ENCODE measurements at places on chromosomes 3 and 15.
A peak's percentile ranks its signal among the peaks of the same experiment; 100 is the strongest.

- peak; percentile 61 for DNase-seq
Observed at GRCh38 chr3:167859610-167860009, 124.1 kb downstream of the SERPINI1 start.

- no peak for DNase-seq
Observed at GRCh38 chr3:99669879-99670555, 31.6 kb downstream of the COL8A1 start.

DNA sequence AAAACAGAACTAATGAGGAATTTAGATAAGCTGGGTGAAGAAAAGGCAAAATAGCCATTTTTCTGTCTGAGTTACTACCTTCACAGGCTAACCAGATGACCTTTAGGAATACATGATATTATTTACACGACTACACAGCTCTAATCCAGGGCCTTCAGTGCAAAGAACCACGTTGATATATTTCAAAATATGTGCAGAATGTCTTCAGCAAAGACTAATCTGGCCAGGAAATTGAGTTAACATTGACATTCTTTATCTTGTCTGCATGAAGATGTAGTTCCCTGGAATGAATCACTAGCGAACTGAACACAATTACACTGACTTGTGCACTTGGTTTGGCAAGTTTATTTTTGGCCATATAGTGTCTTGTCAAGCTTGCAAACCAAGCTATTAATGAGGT lies 41.5 kb downstream of the PDHB start:
- DNase-seq = no peak

DNA sequence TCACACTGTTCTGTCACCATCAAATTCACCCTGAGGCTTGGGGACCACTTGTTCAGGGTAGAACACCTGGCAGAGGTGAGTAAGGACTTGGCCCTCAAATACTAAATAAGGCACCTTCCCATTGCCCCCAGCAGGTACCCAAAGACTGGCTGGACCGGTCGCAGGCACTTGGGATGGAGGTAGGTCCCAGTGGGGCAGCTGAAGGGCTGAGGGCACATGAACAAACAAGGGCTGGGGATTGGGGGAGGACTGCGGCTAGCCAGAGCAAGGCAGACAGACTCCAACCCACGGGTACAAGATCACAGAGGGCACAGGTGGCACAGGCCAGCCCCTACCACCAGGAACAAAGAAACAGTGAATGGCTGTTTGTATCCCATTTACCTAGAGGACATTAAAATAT lies 1.9 kb downstream of the MRPS25 start:
- DNase-seq = no peak

DNA sequence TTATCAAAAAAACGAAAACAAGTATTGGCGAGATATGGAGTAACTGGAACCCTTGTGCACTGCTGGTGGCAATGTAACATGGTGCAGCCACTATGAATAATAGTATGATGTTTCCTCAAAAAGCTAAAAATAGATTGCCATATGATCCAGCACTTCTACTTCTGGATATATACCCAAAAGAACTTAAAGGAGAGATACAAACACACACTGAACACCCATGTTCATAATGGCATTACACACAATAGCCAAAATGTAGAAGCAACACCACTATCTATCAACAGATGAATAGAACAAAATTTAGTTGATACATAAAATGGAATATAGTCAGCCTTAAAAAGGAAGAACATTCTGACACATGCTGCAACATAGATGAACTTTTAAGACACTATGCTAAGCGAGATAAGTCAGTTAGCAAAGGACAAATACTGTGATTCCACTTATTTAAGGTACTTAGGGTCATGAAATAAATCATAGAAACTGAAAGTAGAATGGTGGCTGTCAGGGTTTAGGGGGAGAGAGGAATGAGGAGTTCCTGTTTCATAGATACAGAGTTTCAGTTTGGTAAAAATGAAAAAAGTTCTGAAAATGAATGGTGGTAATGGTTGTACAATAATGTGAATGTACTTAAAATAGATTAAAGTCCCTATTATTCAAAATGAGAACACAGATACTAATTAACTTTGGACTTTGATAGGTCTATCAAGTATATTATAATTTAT lies 59.4 kb upstream of the IMPG2 start:
- peak; percentile 81 for DNase-seq

- DNase-seq = no peak
Observed at GRCh38 chr15:88800026-88800425, 3.2 kb upstream of the ACAN start.

- DNase-seq = no peak
Observed at GRCh38 chr15:33078607-33079006, 115.9 kb downstream of the FMN1 start.

DNA sequence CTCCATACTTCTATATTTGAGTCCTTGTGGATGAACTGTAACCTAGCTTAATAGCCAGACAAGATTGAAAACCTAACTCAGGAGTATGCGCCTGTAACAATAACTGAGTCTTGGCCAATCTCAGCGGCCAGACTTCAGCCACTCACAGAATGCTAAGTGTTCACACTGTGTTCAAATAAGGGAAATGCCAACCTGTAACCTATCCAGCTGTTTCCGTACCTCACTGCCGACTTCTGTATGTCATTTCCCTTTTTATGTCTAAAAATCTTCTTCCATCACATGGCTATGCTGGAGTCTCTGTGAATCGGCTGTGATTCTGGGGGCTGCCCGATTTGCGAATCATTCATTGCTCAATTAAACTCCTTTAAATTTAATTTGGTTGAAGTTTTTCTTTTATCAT lies 169.2 kb downstream of the NFKBIZ start:
- peak; percentile 30 for DNase-seq

DNA sequence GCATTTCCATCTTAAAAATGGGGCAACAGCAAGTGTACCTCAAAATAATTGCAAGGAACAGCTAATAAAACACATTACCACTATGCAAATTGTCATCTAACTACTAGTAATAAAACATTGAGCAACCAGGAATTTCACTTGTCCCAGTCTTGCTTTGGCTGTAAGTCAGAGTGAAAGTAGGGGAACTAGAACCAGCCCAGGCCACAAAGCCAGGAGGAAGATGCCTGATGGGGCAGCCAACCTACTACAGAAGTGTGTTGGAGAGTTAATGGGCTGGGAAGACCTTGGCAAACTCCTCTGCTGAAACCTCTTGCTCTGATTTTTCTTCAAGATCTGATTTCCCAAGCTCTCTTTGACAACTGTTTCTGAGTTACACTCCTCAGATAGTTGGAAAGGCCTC lies 40.2 kb upstream of the LPP start:
- DNase-seq = peak; percentile 63

DNA sequence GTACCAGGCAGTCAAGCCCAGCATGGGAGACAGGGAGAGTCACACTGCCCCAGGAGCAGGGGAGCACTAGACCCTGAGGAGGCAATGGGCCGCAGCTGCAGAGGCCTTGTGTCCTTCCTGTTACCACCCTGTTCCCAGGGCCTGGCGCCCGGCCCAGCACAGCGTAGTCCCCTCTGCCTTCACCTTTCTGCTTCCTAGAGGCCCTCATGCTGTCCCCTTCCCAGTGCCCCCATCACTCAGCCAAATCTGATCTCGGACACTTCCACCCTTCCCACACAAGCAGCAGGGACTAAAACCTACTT lies 6.9 kb upstream of the TBC1D2B start:
- no peak for DNase-seq

- DNase-seq = no peak
Observed at GRCh38 chr15:63915873-63916771, 82.4 kb upstream of the HERC1 start.

GRCh38 chr15:80596521-80596976 lies 98.6 kb upstream of the ABHD17C start:
- no peak for DNase-seq

- DNase-seq = peak; percentile 10
Observed at GRCh38 chr15:99536422-99537040, 29.3 kb upstream of the MEF2A start.

DNA sequence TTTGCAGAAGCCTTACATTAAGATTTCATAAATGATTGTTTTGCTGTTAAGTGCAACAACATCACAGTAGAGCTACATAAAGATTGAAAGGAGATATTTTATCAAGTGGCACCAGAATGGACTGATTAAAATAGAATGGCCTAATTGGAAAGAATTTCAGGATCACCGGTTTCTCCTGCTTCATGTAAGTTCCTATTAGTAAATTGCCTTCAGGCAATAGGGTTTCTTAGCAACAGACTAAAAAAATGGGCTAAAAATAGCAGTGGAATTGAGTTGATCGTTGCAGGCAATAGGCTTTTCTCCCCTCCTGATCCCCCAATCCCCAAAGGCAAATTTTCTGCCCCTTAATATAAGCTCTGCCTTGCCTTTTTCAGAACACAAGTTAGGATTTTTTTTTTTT lies 917 bp downstream of the LNP1 start:
- peak; percentile 1 for DNase-seq

DNA sequence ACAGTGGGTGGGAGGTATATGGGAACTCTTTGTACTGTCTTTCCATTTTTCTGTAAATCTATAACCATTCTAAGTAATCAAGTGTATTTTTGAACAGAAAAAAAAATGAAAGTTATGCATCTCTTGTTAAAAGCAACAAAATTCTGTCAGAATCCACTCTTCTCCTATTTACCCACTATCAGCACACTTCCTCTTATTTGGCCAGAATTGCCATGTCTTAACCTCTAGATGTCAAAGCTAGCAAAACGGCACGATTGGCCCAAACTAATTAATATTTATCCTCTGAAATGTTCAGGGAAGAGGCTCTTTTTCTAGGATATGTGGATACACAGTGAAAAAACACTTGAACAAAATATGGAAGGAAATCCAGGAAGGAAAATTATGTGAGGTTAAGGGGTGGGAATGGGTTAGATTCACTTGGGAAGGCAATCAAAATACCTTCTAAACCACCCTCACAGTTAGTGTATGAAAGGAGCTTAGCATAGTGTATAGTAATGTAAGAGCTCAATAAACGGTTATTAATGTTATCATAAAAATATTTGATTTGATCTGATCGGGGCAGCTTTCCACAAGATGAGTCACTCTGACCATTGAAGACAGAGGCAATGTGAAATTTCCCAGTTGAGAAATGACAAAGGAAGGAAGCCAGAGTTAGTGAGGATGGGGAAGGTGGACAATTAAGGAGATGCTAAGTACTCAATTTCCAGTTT lies 20.1 kb upstream of the TGFBR2 start:
- peak; percentile 36 for DNase-seq

- DNase-seq = no peak
Observed at GRCh38 chr3:7733933-7734332, 767.7 kb upstream of the LMCD1 start.

DNA sequence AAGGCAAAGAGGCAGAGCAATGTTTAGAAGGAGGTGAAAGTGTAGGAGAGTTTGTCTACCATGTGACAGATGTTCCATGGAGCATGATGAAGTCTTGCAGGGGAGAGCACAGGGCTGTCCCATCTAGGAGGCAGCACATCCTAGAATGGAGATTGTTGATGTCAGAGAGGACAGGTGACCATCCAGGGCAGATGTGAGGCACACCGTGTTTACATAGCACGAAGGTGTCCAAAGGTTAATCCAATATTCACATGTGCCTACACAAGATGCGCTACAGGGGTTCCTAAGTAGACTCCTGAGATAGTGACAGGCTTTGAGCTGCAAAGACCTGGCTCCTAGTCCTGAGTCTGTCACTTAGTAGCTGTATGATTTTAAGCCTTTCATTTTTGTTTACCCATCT lies 219.3 kb upstream of the SLCO3A1 start:
- no peak for DNase-seq

- DNase-seq = no peak
Observed at GRCh38 chr15:99635145-99635544, 69.4 kb downstream of the MEF2A start.

- DNase-seq = no peak
Observed at GRCh38 chr3:40845916-40846315, 321.2 kb downstream of the ZNF621 start.

DNA sequence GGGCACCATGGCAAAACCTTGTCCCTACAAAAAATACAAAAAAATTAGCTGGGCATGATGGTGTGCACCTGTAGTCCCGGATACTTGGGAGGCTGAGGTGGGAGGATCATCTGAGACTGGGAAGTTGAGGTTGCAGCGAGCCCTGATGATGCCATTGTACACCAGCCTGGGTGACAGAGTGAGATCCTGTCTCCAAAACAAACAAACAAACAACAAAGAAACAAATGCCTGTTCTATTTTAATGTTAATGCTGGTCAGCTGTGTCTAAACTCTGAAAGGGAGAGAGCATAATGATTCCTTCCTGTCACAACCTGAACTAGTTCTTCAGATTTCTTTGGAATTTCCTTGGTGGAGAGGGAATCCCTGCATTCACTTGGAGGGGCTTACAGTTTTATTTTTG lies 413.0 kb upstream of the TBL1XR1 start:
- no peak for DNase-seq

GRCh38 chr3:194259982-194260766 lies 91.0 kb downstream of the CPN2 start:
- peak; percentile 80 for DNase-seq

GRCh38 chr3:186467969-186468368 lies 76.2 kb downstream of the CRYGS start:
- DNase-seq = no peak

DNA sequence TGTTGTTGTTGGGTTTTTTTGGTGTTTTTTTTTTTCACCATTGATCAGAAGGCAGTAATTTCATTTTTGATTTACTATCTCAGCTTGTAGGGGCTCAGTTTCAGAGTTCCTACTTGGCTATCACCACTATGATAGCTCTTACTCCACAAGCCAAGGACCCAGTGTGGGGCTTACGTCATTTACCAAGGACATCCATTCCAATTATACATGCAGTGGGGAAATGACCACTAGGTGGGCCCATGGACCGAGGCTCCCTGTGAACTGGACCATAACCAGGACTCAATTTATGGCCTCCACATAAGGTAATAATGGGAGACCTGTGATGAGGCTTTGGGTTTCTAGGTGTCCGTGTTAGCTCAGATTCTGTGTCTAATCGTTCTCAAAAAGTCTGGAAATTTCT lies 67.5 kb upstream of the CACNA1D start:
- no peak for DNase-seq

- peak; percentile 4 for DNase-seq
Observed at GRCh38 chr3:23377928-23378672, 175.0 kb downstream of the UBE2E2 start.

GRCh38 chr3:149828390-149828789 lies 15.4 kb downstream of the RNF13 start:
- DNase-seq = no peak

DNA sequence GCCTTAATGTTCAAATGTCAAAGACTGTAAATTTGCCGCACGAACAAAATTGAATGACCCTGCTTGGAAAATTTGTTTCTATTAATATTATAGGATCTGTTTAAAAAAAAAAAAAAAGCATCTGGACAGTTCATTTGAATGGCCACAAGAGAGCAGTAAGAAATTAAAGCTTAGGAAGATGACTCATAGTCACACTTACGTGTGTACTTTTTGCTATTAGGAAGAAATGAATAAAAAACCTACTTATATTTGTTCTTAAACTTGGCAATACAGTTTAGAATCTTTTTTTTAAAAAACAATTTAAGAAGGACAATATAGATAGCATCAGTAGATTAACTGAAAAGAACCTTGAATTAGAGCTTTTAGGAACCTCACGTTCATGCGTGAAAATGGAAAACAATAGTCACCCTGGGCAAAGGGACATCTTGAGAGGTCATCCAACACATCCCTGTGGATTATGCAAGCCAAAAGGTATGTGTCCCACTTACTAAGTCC lies 621.8 kb downstream of the MECOM start:
- peak; percentile 38 for DNase-seq

GRCh38 chr3:75294124-75294523 lies 370.0 kb upstream of the FRG2C start:
- DNase-seq = peak; percentile 25

- DNase-seq = no peak
Observed at GRCh38 chr3:101533603-101533968, 20.6 kb upstream of the SENP7 start.

GRCh38 chr3:57956119-57956832 lies 51.9 kb upstream of the FLNB start:
- peak; percentile 84 for DNase-seq

- DNase-seq = no peak
Observed at GRCh38 chr3:67706934-67707333, 52.5 kb upstream of the SUCLG2 start.
